ENCODE measurements at places on chromosomes 16 and 17.

GRCh38 chr16:19520861-19521331, 1.0 kb downstream of the GDE1 start:
- no peak for DNase-seq

DNA sequence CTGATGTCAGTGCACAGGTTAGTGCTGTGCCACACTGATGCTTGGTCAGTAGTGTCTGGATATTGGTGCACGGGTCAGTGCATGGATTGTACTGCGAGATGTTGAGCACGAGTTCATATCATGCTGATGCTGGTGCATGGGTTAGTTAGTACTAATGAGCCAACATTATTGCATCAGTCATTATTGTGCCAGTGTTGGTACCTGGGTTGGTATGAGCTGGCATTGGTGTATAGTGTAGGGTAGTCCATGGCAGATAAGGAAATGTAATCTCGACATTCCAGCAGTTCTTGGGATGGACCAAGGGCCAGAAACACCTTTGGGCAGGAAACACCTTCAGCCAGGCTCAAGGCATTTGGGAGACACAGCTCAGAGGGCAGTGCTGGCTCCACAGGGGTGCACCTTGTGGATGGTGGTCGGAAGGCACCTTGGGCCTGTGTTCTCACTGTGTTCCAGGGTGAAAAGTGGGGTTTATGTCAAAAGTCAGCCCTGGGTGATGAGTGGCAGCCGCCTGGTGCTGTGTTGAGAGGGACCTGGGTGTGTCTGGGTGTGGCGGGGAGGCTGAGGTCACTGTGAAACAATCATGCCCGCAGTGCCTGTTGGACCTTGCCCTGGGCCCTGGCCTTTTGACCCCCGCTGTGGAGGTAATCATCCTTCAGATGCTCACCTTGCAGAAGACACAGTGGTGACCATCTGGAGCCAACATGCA, 100.7 kb upstream of the ZNF469 start:
- DNase-seq, result no peak

DNA sequence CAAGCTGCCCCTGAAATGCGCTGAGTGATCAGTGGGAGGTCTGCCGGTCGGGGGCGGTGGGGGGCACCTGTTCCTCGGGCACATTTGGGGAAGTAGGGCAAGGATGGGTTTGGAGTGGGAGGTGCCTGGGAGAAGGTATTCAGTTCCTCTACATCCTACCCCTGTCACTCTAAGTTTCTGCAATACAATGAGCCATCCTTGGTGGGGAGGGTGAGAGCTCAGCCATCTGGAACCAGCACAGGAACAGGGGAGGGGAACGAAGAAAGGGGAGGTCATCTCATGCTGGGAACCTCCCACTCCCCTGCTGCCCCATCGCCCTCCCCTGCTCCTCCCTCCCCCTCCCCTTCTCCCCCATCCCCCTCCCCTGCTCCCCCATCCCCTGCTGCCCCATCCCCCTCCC, 4.2 kb downstream of the DPH1 start:
- no peak for DNase-seq

DNA sequence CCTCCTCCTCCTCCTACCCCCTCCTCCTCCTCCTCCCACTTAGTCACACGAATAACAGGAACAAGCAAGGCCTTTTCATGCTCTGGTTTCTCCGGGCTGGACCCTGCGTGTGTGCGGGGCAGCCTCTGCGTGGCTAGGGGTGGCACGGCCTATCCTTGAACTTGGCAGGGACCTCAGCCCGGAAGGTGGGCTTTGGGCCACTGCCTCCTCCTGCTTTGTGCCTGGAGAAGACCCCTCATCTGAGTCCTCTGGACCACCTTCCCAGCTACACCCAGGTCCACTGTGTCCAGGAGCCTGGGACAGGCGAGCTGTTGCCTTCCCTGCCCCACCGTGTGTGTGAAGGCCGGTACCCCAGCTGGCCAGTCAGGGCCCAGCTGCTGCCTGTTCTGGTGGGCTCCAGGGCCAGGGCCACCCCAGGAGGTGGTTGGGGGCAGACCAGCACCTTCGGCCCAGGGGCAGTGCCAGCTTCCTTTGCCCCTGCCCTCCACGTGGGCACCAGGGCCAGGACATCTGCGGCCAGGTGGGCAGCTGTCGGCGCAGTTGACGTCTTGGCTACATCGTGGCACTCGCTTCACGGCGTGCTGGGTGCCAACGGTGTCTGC, 35.4 kb downstream of the GINS2 start:
- DNase-seq, result no peak

Measured in neural progenitor cell (in vitro differentiated cells).